ENCODE measurements at places on chromosomes 13 and 19.

DNA sequence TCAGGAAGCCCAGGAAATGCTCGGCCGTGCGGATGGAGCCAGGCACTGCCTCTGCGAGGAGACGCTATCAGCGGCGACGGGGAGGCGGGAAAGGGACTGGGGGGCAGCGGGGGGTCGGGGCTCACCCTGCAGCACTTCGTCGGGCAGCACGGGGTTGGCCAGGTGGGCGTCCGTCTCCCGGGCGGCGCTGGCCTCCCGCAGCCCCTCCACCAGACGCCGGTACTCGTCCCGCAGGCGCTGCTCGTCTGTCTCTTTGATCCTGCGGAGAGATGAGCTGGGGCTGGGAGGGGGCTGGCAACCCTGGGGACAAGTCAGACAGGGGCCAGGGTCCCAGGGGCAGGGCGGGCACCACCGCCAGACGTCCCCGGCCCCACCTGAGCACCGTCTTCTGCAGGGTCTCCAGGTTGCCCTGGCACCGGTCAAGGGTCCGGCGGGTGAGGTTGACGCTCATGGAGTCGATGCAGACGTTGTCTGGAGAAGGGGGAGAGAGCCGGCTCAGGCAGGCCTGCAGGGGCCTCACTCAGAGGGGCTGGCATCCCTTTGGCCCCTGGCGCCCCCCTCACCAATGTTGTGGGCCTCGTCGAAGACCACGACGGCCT lies 6.4 kb downstream of the ERCC2 start:
- DNase-seq = no peak

GRCh38 chr19:16106121-16106520 lies 5.6 kb upstream of the RAB8A start:
- DNase-seq = peak; percentile 66

DNA sequence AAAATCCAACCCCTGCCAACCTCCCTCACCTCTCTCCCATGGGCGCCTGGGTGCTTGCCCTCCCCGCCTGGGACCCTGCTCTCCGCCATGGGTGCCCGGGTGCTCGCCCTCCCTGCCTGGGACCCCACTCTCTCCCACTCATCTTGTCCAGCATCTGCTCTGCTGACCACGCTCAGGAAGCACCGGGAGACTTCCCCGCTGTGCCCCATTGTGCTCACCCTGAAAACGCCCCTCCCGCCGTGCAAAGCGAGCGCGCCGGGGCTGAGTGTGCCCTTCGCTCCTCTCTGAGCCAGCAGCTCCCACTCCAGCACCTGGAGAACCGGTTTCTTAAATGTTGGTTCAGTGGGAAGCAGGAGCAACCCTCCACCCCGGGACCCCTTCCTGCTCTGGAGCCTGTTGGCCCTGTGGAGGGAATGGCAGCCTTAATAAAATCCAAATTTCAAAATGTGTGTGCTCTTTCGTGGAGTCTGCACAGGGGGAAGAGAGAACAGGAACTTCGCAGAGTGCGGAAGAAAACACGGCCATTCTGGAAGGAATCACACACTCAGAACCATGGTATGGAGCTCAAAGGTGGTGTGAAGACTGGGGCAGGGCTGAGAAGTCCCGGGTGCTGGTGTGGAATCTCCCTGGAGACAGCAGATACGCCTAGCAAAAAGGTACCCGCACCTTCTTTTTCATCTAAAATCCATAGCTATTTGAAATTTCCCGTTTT lies 23.1 kb upstream of the CDC16 start:
- no peak for DNase-seq

DNA sequence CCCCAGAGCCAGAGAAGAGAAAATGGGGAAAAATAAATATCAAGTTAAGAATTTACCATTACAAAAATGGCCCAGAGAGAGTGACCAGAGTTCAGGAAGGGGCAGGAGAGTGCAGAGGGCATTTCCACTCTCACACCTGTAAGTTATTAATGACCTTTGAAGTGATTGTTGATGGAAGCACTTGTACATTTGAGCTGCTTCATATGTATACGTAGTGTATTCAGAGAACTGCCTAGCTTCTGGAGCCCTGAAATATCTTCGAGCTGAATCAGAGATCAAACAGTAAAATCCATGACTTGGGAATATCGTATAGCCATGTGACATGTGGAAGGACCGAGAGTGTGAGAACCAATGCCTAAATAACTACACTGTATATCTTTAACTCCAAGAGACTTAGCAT lies 49.2 kb upstream of the PCCA start:
- DNase-seq = peak; percentile 40

- no peak for DNase-seq
Measured at GRCh38 chr19:16841391-16841926, 12.3 kb downstream of the SIN3B start.

- no peak for DNase-seq
Measured at GRCh38 chr13:40208517-40208916, 457.9 kb downstream of the FOXO1 start.

DNA sequence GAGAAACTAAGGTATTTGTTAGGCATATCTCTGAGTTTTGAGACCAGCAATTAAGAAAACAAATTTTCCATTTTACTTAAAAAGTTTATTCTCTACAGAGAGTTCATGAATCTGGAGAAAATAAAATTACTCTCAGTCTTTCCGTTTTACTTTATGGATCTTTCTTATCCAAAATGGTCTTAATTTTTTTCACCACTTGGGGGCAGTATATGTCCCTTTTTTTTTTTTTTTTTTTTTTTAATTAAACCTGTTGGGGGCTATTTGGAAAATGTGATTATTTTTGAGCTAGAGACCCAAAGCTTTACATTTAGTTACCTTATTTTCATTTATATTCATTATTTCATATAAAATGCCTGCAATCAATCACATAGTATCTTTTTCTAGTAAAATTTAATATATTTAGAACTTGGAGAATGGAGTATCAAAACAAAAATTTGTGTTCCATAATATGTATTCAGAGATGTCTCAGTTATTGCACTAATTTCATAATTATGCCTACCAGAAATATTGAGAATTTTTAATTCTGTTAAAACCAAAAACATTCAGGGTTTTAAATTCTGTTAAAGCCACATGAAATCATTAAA lies 27.1 kb downstream of the PIBF1 start:
- DNase-seq = peak; percentile 16

DNA sequence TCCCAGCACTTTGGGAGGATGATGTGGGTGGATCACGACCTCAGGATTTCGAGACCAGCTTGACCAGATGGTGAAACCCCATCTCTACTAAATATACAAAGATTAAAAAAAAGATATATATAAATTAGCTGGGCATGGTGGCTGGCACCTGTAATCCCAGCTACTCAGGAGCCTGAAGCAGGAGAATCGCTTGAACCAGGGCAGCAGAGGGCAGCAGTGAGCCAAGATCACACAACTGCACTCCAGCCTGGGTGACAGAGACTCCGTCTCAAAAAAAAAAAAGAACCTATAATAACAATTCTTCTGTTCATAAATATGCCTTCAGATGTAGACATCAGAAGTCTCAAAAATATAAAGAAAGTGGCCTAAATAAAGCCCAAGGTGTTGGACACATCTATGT lies 7.6 kb downstream of the ZNF737 start:
- DNase-seq = no peak

- DNase-seq = no peak
Measured at GRCh38 chr13:49258089-49258796, 10.5 kb downstream of the CDADC1 start.

DNA sequence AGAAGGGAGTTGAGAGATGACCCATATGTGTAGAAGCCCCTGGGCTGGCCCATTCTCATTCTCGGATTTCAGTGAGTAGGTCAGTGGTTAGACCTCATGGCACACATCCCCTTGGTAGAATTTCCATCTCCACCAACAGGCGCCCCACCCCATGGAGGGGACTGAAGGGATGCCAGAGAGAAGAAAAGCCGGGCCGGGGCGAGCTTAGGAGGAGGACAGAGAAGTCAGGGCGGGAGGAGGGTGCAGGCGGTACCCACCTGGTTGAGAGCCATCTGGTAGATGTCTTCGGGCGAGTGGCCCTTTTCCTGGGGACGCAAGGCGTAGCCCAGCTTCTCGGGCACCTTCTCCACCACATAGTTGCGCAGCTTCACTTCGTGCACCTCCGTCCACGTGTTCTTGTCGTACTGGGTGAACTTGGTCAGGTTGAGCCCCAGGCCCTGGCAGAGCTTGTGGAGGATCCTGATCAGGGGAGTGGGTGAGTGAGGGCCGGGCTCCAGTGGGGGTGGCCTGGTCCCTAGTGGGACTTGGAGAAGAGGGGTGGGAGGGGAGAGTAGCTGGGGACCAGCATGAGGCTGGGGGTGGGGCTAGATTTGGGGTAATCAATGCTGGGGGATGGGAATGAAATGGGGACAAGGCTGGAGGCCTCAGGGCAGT lies 2.5 kb downstream of the IL4I1 start:
- DNase-seq = no peak

DNA sequence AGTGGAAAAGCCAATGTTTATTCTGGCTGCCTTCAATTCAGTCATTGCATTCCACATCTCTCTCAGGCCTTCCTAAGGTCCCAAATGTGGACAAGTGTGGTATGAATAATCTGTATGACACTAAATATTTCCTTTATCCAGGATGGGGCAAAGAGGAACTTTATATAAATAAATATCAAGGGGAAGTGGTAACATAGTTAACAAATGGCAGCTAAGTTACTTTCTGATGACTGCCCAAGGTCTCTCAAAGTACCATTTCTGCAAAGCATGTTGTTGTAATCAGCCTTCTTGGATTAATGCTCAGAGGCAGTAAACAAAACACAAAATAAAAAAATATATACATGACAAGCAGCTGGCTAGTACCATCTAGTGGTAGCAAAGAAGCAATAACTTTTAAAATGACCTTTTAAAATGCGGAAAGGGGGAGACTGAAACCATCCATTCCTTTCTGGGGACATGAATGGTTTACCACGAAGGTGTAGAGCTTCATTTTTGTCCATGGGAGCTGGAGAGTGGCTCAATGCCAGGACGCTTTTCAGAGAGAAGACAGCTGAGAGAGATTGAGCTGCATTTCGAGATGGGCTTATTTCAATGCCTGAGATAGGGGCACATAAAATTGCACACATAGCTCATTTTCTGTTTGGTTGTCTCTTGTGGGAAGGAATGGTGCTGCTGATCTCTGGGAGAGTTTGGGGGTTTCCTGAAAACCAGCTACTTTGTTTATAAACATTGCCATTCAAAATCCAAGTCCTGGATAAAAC lies 259.2 kb downstream of the RFC3 start:
- DNase-seq = peak; percentile 34

Data from renal cortical epithelial cell (primary cell).